ENCODE measurements at places on chromosomes 1 and 21.

DNA sequence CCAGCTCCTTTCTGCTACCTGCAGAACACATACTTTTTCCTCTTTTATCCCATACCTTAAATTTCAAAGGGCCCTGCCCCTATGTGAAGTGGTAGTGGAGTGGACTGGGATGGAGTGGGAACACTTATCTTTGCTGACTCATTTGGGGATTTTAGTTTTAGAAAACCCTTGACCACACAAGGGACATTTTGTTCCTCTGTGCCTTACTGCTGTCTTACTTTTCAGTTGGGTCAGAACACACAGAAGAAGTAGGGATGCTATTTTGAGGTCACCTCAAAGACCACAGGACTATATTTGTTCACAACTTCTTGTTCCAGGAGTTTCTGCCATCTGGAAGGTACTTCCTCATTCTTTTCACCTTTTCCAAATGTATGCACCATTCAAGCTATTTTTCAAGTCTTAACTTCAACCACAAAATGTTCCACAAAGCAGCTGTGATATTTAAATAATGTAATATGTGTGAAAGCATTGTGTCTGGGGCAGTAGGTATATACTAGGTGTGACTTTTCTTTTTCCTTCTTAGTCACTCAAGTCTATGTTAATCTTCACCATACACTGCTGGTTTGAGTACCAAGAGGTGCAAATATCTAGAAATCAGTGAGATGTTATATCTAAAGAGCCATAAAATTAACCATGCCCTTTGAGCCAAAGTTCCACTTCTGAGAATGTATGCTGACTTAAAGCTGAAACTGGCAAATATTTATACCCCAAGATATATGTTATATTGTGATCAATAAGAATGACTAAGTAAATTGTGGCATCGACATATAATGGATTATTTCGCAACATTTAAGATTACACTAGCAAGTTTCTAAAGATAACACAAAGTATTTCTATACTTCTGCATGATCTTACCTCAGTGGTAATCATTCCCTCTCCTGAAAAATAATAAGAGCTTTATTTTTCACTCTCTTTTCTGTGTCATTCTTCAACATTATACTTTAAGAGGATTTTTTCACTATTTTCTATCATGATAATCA lies 308.5 kb downstream of the MRPL39 start:
- no peak for DNase-seq

DNA sequence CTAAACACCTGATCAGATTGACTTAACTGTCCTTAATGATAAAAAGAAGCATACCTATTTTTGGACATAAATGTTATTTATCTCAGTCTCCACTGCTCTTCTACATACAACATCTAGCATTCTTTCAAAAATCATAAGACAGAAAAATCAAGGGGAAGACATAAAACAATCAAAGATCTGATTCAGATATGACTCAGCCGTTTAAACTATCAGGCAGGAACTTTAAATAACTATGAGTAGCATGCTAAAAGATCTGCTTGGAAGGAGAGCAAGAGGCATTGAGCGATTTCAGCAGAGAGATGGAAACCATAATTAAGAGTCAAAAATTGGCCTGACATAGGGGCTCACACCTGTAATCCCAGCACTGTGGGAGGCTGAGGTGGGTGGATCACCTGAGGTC lies 27.2 kb upstream of the SLC22A15 start:
- DNase-seq, result no peak

DNA sequence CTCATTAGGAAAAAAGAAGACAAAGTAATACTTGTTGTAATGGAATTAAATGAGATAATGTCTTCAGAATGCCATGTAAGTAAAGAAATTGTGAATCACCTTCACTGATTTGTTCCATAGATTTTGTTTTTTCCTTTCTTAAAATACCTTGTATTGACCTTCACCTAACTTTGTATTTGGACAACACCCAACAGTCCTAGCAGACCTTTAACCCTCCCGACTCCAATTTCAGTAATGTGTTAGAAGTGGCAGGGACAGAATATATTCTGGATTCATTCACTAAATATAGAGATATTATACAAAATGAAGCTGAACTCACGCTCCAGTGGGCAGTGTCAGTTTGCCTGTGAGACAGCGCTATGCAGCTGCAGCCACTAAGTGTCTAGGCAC lies 57.9 kb downstream of the UCK2 start:
- no peak for DNase-seq

- no peak for DNase-seq
These were observed 20.7 kb downstream of the ECE1 start for GRCh38 chr1:21269461-21270085.

DNA sequence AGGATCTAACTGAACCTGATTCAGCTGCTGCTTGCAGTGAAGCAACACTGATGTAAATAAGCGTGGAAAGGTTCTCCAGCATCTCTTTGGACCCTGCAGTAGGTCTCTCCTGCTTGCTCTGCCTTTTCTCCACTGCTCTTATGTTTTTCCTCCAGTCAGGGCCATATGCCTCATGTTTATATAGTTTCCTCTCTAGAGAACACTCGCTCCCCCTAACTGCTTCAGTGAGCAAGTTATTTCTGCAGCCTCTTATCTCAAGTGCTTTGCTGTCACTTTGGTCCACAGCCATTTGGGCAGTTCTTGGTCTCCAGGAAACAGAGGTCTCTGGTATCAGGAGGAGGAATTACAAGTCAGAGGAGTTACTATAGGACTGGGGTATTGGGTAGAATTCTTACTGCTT lies 5.3 kb downstream of the PRUNE1 start:
- DNase-seq, result no peak

DNA sequence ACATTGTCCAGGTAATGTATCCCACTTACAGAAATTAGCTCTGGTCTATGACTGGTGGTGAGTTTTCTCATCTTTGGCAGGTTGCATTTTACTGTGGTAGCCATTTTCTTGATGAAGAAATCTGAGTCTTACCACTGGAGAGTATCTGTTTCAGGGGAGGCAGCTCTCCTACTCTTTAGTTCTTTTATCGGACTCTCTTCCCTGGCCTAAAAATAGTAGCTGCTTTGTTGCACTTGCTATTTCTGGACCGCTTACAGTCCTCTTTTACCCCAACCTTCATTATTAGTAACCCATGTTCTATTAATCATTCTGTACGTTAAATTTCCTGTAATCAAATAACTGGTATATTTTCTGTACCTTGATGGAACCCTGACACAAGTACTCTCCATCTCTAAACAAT lies 720.8 kb downstream of the PLA2G4A start:
- DNase-seq, result no peak

- no peak for DNase-seq
These were observed 156.5 kb downstream of the PEX14 start for GRCh38 chr1:10631121-10631810.

- no peak for DNase-seq
These were observed 23.0 kb downstream of the RGS1 start for GRCh38 chr1:192598589-192598988.

DNA sequence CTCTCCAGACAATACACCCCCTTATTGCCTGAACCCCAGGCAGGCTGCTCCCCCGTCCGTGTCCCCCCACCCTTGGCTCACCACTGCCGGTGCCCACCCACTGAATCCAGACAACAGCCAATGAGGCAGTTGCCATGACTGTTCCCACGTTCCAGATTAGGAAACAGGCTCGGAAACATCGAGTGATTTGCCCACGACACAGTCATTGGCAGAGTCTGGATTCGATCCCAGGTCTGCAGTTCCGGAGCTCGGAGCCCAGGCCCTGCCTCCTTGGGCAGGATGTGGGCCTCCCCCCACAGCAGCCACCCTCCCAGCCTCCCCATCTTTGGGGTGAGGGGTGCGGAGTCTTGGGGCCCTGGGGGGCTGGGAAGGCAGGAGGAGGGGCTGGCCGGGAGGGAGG lies 20.3 kb upstream of the CLSTN1 start:
- no peak for DNase-seq

DNA sequence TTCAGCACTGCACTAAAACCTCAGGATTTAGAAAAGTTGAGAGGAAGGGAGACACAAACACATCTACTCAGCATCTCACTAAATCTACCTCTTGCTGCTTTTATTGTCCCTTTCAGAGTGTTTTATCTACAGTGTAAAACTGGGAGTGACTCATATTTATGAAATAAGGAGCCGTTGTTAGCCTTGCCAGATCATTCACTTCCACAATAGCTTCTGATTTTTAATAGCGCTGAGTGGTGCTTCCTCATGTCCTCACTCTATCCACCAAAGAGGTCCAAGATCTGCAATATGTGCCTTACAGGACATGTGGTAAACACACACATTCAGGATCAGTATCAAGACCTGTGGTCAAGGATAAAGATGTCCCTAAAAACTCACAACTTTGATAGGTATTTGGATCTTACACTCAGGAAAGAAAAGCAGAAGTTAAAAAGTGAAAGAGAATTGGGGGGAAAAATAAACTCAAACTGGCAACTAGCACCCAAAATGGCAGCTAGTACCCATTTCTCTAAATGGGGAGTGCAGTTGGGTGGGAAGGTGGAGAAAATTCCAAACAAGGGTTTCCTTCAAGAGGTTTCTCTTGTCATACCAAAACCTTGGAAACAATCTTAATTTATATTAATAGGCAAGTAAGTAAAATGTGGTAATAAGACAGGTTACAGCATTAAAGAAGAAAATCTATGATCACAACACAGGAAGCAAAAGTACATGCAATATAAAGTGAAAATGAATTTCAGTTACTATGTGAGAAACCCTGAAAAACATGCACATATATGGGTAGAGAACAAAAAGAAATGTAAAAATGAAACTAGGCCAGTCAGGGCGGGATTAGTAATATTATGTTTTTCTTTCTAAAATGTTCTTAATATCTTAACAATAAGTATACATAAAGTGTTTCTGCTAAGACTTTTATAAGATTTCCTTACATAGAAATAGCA lies 15.9 kb downstream of the DUSP10 start:
- DNase-seq, result no peak

GRCh38 chr1:44218503-44219300 lies 5.4 kb downstream of the DMAP1 start:
- no peak for DNase-seq

DNA sequence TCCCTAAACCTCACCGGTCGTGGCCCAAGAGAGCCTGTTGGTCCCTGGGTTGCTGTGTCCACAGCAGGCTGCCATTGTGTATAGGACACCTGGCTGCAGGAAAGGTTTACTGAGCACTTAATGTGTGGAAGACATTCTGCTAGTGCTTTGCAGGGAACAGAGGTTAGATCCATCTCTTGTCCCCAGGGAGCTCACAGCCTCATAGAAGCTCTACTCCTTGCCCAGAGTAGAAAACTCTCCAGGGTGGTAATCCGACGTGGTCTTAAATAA lies 16.9 kb upstream of the ALPL start:
- no peak for DNase-seq

DNA sequence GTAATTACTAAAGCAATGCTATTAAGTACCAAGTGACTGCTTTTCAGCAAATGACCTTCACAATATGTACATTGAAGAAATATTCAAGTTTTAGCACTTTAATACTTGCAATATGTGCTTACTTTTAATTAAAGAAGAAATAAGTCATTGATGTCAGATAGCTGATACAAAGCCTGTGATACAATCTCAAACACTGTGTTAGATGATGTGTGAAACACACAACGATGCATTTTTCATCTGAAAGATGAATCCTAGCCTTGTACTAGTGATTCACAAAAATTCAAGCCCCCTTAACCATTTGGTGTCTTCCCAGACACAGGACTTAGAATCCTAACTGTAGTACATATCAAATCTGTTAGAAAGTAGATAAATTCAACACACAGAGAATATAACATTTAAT lies 724.1 kb upstream of the ADAMTS5 start:
- no peak for DNase-seq

- DNase-seq, result no peak
These were observed 319.4 kb downstream of the KCNH1 start for GRCh38 chr1:210814382-210815123.

GRCh38 chr1:232990176-232991128 lies 40.0 kb downstream of the NTPCR start:
- no peak for DNase-seq

GRCh38 chr21:46655230-46655629 lies 19.8 kb downstream of the PRMT2 start:
- DNase-seq, result no peak

- DNase-seq, result no peak
These were observed 8.1 kb downstream of the WRAP73 start for GRCh38 chr1:3641816-3642215.

- DNase-seq, result no peak
These were observed 730.7 kb upstream of the ADGRL4 start for GRCh38 chr1:79737193-79737592.

DNA sequence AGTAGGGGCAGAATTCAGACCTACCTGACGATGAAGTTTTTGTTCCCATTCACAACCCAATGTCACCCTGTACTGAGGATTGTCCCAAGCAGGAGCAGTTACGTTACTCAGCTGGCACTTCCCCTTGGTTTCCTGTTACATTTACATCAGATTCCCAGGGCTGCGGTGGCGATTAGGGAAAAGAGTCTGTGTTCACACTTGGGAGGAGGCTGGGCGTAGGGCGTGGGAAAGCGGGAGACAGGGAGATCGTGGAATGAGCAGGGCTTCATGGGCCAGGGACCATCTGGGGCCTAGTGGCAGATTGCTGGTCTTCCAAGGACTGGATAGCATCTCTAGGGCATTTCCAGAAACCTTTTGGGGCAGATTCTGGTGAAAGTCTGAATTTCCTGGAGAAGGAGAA lies 39.0 kb downstream of the TBX19 start:
- no peak for DNase-seq

DNA sequence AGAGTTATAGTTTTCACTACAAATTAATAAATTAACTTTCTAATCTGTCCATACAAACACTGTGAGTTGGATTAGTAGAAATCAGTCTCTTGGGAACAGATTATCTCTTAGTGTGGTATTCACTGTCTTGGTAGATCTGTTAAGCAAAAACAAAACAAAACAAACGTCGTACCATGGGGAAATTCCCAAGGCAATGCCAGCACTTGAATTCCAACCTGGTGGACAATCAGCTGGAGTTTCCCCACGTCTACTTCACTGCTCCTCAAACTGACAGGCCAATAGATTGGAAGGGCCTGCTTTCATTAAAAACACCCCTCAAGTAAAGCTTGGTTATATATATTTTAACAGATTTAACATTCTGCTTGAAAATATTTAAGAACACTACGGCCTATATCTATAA lies 31.9 kb downstream of the GDAP2 start:
- no peak for DNase-seq

DNA sequence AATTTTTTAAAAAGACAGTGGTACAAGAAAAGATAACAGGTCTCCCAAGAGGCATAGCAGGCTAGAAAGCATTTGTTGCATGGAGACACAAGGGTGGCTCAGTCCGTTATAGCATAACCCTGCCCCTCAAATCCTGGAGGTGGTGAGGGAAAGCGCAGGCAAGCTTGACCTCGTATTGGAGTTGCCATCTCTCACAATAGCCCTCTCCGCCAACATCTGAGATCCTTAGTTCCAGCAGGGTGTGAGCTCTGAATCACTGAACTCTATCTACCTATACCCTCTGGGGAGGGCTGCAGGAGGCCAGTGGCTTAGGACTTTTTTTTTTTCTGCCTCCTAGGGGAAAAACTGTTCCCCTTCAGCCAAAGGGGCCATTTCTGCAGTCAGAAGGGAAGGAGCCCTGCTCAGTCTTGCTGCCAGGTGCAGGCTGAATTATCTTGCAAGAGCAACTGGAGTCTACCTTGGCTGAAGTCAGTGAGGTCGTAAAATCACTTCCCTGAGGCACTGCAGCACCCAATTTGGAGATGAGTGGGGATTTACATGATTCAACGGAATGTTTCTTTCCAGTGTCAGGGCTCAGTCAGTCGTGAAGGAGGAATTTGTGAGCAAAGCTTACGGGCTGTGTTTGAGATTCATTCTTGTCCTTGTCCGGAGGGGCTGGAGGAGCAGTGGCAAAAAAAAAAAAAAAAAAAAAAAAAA lies 17.2 kb upstream of the C8A start:
- DNase-seq, result no peak

Measured in activated CD8-positive, alpha-beta memory T cell treated with anti-CD3 and anti-CD28 coated beads for 1 hour (primary cell).